ENCODE measurements at places on chromosomes 13 and 19. TPM values are rescaled to one million over a fixed set of nuclear protein-coding genes. Genes with fewer than 3 reads are reported as not detected.

DNA sequence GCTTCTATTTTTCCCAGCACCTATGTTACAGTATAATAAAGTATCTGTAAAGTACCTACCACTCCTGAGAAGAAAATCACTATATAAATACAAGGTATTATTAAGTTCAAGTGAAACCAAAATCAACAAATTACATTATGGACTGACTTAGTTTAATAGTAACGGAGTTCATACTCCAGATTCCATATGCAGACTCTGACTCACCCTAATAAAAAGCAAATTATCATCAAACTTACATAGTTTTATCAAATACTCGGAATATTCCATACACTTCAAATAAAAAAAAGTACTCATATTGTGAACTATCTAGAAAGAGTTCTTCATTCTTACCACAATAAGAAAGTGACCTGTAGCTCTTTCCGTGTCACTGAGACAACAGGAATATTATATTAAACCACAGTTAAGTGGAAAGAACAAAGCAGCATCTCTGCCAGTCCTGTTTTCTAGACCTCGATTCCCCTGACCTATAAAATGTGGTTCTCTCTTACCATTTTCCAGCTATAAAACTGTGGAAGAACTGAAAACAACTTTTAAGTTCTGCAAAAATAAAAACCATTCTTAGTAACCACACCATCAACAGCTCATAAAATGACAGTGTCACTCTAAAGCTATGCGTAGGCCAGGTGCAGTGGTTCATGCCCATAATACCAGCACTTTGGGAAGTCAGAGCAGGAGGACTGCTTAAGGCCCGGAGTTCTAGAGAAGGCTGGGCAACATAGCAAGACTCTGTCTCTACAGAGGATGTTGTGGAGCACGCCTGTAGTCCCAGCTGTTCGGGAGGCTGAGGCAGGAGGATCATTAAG lies 42.6 kb downstream of the USP12 start:
- no peaks in the 10 kb centered on the region for H3K36me3 ChIP-seq
- H3K27ac ChIP-seq = peak overlapping the region; percentile 13
- no peaks in the 10 kb centered on the region for H3K4me1 ChIP-seq
- H3K27me3 ChIP-seq = no peaks in the 10 kb centered on the region
- H3K4me3 ChIP-seq = no peak overlapping the region
- no peak for DNase-seq

GRCh38 chr19:4593409-4593851 lies 33.9 kb upstream of the SEMA6B start:
- no peak overlapping the region for H3K27ac ChIP-seq
- H3K4me3 ChIP-seq = no peak overlapping the region
- DNase-seq = no peak
- peaks cover 4% of the 10 kb centered on the region for H3K4me1 ChIP-seq
- H3K36me3 ChIP-seq = no peaks in the 10 kb centered on the region

Gene NLRP11
- total RNA-seq = not detected

Gene ZNF563
- total RNA-seq = 2.3 TPM

Gene ZNF844
- 8.6 TPM for total RNA-seq

Gene PSG1
- total RNA-seq = not detected

GRCh38 chr13:52737451-52737850 lies 2.2 kb downstream of the CNMD start:
- no peak for DNase-seq
- no peak overlapping the region for H3K27ac ChIP-seq
- peaks cover 64% of the 10 kb centered on the region for H3K27me3 ChIP-seq
- H3K4me3 ChIP-seq = no peak overlapping the region

GRCh38 chr13:84297251-84297650 lies 415.0 kb upstream of the SLITRK1 start:
- no peak overlapping the region for H3K4me3 ChIP-seq
- no peaks in the 10 kb centered on the region for H3K36me3 ChIP-seq
- DNase-seq = no peak
- no peaks in the 10 kb centered on the region for H3K27me3 ChIP-seq
- H3K27ac ChIP-seq = no peak overlapping the region
- no peaks in the 10 kb centered on the region for H3K4me1 ChIP-seq

GRCh38 chr19:7795555-7796161 lies 32.6 kb downstream of the CLEC4M start:
- no peaks in the 10 kb centered on the region for H3K36me3 ChIP-seq
- H3K4me3 ChIP-seq = no peak overlapping the region
- H3K27me3 ChIP-seq = peaks cover 44% of the 10 kb centered on the region

- H3K27ac ChIP-seq = no peak overlapping the region
- no peaks in the 10 kb centered on the region for H3K27me3 ChIP-seq
- H3K4me3 ChIP-seq = no peak overlapping the region
- no peaks in the 10 kb centered on the region for H3K36me3 ChIP-seq
- no peak for DNase-seq
Observed at GRCh38 chr13:93752541-93752940, 525.9 kb downstream of the GPC6 start.

- H3K27me3 ChIP-seq = no peaks in the 10 kb centered on the region
- no peaks in the 10 kb centered on the region for H3K4me1 ChIP-seq
- H3K27ac ChIP-seq = no peak overlapping the region
- DNase-seq = no peak
- no peak overlapping the region for H3K4me3 ChIP-seq
Observed at GRCh38 chr13:45518525-45519245, 53.9 kb downstream of the COG3 start.

DNA sequence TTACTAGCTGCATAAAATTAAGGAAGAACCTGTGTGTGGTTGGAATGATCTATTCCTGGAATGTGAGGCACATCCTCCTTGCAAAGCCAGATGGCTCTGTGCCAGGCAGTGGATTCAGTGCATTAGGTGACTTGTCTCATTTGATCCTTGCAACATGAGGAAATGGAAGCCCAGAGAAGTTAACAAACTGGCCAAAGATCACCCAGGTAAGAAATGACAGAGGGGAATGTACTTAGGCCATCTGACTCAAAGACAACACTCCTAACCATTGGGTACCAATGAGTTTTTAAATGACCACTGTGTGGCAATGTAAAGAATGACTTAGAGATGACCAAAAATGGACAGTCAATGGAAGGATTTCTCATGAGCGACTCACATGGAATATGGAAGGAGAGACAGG lies 114.2 kb upstream of the RXFP2 start:
- H3K36me3 ChIP-seq = no peaks in the 10 kb centered on the region
- H3K27me3 ChIP-seq = no peaks in the 10 kb centered on the region
- no peaks in the 10 kb centered on the region for H3K4me1 ChIP-seq
- no peak overlapping the region for H3K4me3 ChIP-seq

Gene BST2
- total RNA-seq = 18.7 TPM

GRCh38 chr13:43493496-43494000 lies 293.2 kb downstream of the ENOX1 start:
- H3K27ac ChIP-seq = no peak overlapping the region
- peaks cover 3% of the 10 kb centered on the region for H3K27me3 ChIP-seq
- no peak for DNase-seq
- H3K4me1 ChIP-seq = no peaks in the 10 kb centered on the region
- no peak overlapping the region for H3K4me3 ChIP-seq
- no peaks in the 10 kb centered on the region for H3K36me3 ChIP-seq

Gene APC2
- total RNA-seq = 0.41 TPM

Gene C5AR2
- 2.0 TPM for total RNA-seq

Gene ELSPBP1
- total RNA-seq = not detected

- H3K4me1 ChIP-seq = no peaks in the 10 kb centered on the region
- no peak for DNase-seq
- no peaks in the 10 kb centered on the region for H3K27me3 ChIP-seq
Observed at GRCh38 chr13:35219021-35219420, 257.5 kb downstream of the MAB21L1 start.

DNA sequence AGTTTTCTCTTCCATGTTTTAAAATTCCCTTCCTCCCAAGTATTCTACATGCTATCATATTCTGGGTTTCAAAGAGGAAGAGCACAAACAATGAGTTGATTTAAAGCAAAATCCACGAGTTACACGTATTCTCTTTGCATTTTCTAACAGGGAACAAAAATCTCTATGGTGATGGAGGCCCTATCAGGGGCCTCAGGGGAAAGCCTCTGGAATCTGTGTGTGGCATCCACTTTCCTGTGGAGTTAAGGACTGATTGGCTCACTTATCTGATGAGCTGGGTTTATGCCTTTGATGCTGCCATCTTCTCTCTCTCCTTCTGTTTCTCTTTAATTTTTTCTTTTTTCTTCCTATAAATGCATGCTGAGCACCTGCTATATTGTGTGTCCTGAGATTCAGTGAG lies 14.8 kb downstream of the OLFM4 start:
- H3K4me1 ChIP-seq = peaks cover 7% of the 10 kb centered on the region
- no peak for DNase-seq

- no peaks in the 10 kb centered on the region for H3K4me1 ChIP-seq
- no peak overlapping the region for H3K27ac ChIP-seq
- no peaks in the 10 kb centered on the region for H3K36me3 ChIP-seq
- H3K27me3 ChIP-seq = no peaks in the 10 kb centered on the region
- H3K4me3 ChIP-seq = no peak overlapping the region
- no peak for DNase-seq
Observed at GRCh38 chr13:43522788-43523187, 264.0 kb downstream of the ENOX1 start.

Gene MICU2
- 91.3 TPM for total RNA-seq

- no peak overlapping the region for H3K4me3 ChIP-seq
- H3K36me3 ChIP-seq = no peaks in the 10 kb centered on the region
- no peak for DNase-seq
- H3K27me3 ChIP-seq = no peaks in the 10 kb centered on the region
Observed at GRCh38 chr13:74778087-74778486, 643.9 kb upstream of the KLF12 start.

DNA sequence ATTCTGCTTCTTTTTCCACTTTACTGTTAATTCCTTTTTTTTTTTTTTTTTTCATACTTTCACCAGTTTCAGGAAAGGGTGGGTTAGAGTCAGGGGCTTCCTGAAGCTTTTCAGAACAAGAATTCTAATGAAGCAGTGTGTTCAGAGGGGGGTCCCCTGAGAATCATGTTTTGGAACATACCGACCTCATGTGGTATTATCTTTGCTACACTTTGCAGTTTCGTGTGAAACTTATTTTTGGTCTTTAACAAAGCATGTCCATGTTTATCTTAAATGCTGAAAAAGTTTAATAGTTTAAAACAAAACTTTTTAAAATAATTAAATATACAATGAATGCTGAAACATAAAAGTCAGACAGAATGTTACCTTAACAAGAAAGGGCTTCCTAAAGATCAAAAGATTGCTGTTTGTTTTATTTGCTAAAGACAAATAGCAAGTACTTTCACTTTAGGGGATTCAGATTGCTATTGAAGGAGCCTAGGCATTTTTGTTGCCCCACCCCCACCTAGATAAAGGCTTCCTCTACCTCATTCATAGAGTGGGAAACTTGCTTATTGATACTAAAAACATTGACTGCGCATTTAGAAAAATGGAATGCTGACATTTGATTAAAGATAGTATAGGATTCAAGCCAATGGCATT lies 21.1 kb upstream of the POMP start:
- H3K27me3 ChIP-seq = no peaks in the 10 kb centered on the region
- H3K4me1 ChIP-seq = peaks cover 8% of the 10 kb centered on the region
- H3K36me3 ChIP-seq = no peaks in the 10 kb centered on the region
- DNase-seq = no peak

Gene FCAR
- total RNA-seq = not detected

Gene NAPSA
- 3.3 TPM for total RNA-seq

Gene ZNF667
- total RNA-seq = 0.75 TPM

Gene VSIG10L
- 1.9 TPM for total RNA-seq

GRCh38 chr13:112734696-112735547 lies 45.1 kb downstream of the ATP11A start:
- no peaks in the 10 kb centered on the region for H3K27me3 ChIP-seq
- no peaks in the 10 kb centered on the region for H3K36me3 ChIP-seq
- no peak for DNase-seq

DNA sequence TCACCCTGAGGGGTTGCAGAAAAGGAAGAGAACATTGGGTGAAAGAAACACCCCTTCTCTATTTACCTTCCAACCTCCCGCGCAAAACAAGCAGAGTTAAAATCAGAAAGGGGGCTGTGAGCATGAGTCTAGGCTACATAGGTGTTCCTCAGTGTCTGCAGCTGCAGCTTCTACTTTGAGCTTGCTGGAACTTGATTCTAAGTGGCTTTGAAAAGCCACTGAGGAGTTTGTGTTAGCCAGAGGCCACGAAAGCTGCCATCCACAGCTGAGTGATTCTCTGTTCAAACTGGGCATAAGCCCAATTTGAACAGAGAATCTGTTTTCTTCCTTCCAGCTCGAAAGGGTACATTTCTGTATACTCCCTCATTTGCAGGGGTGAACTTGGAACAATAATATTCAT lies 343.9 kb downstream of the PCDH9 start:
- no peak overlapping the region for H3K27ac ChIP-seq
- no peaks in the 10 kb centered on the region for H3K27me3 ChIP-seq
- no peak for DNase-seq
- no peaks in the 10 kb centered on the region for H3K4me1 ChIP-seq

DNA sequence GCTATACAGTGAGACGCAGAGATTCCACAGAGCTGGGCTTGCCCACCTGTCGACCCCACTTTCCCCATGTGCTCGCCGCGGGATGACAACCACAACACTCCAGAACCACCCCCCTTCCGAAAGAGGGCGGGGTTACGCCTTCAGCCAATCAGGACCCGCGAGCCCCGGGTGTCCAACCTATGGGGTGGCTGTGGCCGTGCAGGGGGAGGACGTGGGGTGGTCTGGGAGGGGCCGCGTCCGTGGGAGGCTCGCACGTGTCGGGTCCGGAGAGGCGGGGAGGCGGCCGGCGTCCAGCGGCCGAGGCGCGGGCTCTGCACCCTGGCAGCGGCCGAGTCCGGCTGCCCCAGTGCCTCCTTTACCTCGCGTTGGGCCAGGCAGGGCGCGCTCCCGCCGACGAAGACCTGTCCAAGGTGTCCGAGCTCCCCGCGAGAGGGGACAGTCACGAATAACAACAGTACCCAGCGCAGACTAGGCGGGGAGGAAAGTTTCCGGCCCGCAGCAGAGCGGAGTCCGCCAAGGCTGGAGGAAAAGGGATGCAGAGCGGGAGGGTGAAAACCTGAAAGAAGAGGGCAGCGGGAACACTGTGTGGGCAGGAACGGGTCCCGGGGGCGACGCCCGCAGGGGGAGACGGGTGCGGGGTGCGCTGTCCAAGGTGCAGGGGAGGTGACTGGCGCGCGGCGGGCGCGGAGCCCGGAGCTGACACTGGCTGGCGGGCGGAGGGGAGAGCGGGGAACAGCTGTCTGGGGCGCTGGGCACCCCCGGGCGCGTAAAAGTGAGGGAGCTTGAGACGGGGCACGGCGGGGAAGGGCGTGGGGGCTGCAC lies 911 bp downstream of the ENOX1 start:
- peak overlapping the region; percentile 87 for H3K27ac ChIP-seq
- no peaks in the 10 kb centered on the region for H3K36me3 ChIP-seq
- peak overlapping the region; percentile 49 for H3K4me3 ChIP-seq
- peaks cover 29% of the 10 kb centered on the region for H3K4me1 ChIP-seq
- peak; percentile 69 for DNase-seq
- peaks cover 41% of the 10 kb centered on the region for H3K27me3 ChIP-seq

GRCh38 chr19:58304748-58305064 lies 471 bp upstream of the ERVK3-1 start:
- no peaks in the 10 kb centered on the region for H3K36me3 ChIP-seq
- H3K27ac ChIP-seq = peak overlapping the region; percentile 80
- H3K4me3 ChIP-seq = no peak overlapping the region
- no peak for DNase-seq

GRCh38 chr13:25752957-25753551 lies 298.8 kb downstream of the SHISA2 start:
- no peak overlapping the region for H3K27ac ChIP-seq
- peaks cover 11% of the 10 kb centered on the region for H3K4me1 ChIP-seq
- peak; percentile 35 for DNase-seq
- H3K4me3 ChIP-seq = no peak overlapping the region
- H3K36me3 ChIP-seq = no peaks in the 10 kb centered on the region

GRCh38 chr13:25292301-25292700 lies 5.0 kb upstream of the MTMR6 start:
- peaks cover 46% of the 10 kb centered on the region for H3K27me3 ChIP-seq
- no peak for DNase-seq
- H3K4me3 ChIP-seq = no peak overlapping the region
- no peak overlapping the region for H3K27ac ChIP-seq

Data from transverse colon (tissue), 4 donors.